Uterus (tissue), 4 donors: ENCODE measurements at places on chromosomes 7 and 10.

- no peaks in the 10 kb centered on the region for H3K36me3 ChIP-seq
- no peak overlapping the region for H3K27ac ChIP-seq
- DNase-seq, result no peak
- H3K4me1 ChIP-seq, result no peaks in the 10 kb centered on the region
Measured at GRCh38 chr7:139396323-139396951, 36.7 kb downstream of the LUC7L2 start.

- H3K27me3 ChIP-seq, result no peaks in the 10 kb centered on the region
- DNase-seq, result no peak
- no peak overlapping the region for H3K27ac ChIP-seq
- no peak overlapping the region for H3K4me3 ChIP-seq
- no peaks in the 10 kb centered on the region for H3K4me1 ChIP-seq
Measured at GRCh38 chr10:13161857-13162271, 506 bp downstream of the MCM10 start.

- DNase-seq, result no peak
- H3K36me3 ChIP-seq, result no peaks in the 10 kb centered on the region
- H3K4me3 ChIP-seq, result no peak overlapping the region
- no peak overlapping the region for H3K27ac ChIP-seq
- H3K27me3 ChIP-seq, result no peaks in the 10 kb centered on the region
- no peaks in the 10 kb centered on the region for H3K4me1 ChIP-seq
Measured at GRCh38 chr7:140342727-140343514, 55.4 kb downstream of the SLC37A3 start.

- H3K27ac ChIP-seq, result peak overlapping the region; percentile 33
- no peaks in the 10 kb centered on the region for H3K36me3 ChIP-seq
- DNase-seq, result no peak
- H3K4me1 ChIP-seq, result no peaks in the 10 kb centered on the region
- H3K27me3 ChIP-seq, result no peaks in the 10 kb centered on the region
Measured at GRCh38 chr10:24825551-24825950, 101.9 kb upstream of the ARHGAP21 start.

DNA sequence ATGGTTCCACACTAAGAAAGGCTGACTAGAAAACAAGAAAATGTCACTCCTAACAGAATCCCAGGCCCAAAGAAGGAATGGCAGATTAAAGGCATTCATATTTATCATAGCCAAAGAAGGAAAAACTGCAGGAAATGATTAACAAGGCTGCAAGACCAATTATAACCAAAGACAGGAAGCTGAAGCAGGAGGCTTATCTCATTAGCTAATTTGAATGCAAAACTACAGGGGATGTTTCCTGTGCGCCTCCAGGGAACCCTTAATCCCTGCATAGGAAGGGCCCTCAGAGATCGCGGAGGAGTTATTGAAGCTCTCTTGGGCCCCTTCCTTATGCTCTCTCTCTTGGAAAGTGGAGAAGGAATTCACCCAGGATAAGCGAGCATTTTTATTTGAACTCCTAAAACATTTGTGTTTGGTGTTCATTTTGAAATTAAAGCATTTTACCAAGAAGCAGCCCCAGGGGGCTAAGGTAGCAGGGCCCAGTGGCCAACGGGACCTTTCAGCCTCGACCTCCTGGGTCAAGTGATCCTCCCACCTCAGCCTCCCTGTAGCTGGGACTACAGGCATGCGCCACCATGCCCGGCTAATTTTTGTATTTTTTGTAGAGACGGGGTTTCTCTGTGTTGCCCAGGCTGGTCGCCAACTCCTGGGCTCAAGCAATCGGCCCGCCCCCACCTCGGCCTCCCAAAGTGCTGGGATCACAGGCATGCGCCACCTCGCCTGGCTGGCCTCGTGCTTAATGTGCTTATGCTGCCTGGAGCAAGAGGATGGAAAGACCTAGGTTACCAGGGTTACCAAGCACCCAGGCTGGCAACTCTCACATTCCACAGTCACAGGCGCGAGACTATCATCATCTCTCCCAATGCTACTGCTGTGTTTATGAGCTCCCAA, 24.1 kb upstream of the PROSER2 start:
- H3K4me1 ChIP-seq, result no peaks in the 10 kb centered on the region
- H3K27me3 ChIP-seq, result no peaks in the 10 kb centered on the region
- H3K27ac ChIP-seq, result no peak overlapping the region
